ENCODE measurements at places on chromosomes 1 and 21. TPM values are rescaled to one million over a fixed set of nuclear protein-coding genes. Genes with fewer than 3 reads are reported as not detected.

E2F2 gene
- 0.14 TPM for total RNA-seq

FOXO6 gene
- total RNA-seq: 1.1 TPM

FMO3 gene
- total RNA-seq: not detected

HLX gene
- total RNA-seq: 28.2 TPM

SELP gene
- 4.6 TPM for total RNA-seq

SYNJ1 gene
- total RNA-seq: 12.0 TPM

OR2T2 gene
- total RNA-seq: not detected

SLC5A9 gene
- total RNA-seq: not detected

NUP210L gene
- total RNA-seq: under 0.01 TPM

PTCH2 gene
- total RNA-seq: 0.99 TPM

TNFRSF14 gene
- total RNA-seq: 64.5 TPM

SPRR4 gene
- not detected for total RNA-seq

PLA2G2F gene
- not detected for total RNA-seq

CD1B gene
- not detected for total RNA-seq

LCE1D gene
- not detected for total RNA-seq

DNA sequence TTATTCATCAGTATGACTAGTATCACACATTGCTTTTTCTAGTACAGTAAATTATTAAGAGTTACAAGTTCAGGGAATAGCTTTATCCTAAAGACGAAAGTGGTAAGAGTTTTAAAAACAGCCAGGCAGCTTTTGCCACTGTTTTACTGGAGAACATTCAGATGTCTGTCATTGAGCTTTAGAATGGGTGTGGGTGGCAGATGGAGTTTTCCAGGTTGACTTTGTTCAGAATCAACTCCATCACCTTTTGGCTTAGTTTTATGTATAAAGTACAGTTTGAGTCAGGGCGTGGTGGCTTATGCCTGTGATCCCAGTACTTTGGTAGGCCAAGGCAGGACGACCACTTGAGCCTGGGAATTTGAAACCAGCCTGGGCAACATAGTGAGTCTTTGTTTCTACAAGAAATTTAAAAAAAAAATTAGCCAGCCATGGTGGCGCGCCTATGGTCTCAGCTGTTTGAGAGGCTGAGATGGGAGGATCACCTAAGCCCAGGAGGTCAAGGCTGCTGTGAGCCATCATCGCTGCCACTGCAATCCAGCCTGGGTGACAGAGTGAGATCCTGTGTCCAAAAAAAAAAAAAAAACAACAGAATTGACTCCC lies 29.9 kb upstream of the PLEKHM2 start:
- H3K4me1 ChIP-seq: no peaks in the 10 kb centered on the region
- no peaks in the 10 kb centered on the region for H3K27me3 ChIP-seq
- H3K27ac ChIP-seq: no peak overlapping the region
- H3K4me3 ChIP-seq: no peak overlapping the region

DNA sequence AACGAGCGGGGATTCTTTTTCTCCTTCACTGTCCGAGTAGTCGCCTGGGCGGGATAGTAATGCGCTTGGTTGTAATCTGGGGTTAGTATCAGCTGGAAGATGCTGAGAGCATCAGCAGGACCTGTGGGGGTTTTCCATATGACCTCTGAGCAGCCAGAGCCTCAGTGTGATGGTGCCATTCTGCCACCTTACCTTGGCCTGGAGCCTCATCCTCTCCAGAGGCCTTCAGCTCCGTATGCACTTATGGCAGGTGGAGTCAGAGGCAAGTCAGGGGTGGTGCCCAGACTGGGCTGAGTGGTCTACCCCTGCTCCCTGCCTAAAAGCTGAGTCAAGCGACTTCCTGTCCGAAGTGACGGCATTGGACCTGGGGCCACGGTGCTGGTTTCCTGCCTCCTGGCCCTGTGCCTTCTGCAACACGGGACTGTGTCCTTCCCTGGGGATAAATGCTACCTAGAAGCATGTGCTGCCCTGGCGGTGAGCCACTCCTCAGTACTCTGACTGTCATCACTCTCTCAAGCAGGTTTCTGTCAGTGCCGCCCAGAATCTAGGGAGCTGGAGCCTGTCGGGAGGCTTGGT lies 24.7 kb downstream of the TENT5C start:
- H3K36me3 ChIP-seq: no peaks in the 10 kb centered on the region
- no peaks in the 10 kb centered on the region for H3K4me1 ChIP-seq
- H3K27ac ChIP-seq: no peak overlapping the region

- H3K27me3 ChIP-seq: no peaks in the 10 kb centered on the region
- no peak overlapping the region for H3K27ac ChIP-seq
- H3K4me1 ChIP-seq: no peaks in the 10 kb centered on the region
- no peak overlapping the region for H3K4me3 ChIP-seq
These were observed 37.8 kb upstream of the FMOD start for GRCh38 chr1:203388683-203389082.

DNA sequence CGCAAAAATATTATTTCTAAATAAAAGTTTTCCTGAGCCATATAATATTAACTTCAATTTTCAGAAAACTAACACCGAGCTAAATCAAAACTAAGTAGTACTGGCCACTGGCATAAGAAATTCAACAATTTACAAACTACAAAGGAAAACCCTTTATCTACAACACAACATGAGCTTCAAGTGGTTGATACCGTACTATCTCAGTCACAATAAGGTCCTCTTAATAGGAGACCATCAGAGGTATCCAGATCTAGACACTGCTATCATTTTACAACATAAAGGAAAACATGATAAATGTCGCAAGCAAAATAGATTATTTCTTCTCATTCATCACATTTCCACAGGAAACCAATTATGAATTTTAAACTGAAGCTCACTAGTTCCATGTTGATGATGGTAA lies 39.5 kb downstream of the GATAD2B start:
- H3K27ac ChIP-seq: no peak overlapping the region
- no peaks in the 10 kb centered on the region for H3K27me3 ChIP-seq
- H3K4me1 ChIP-seq: peaks cover 38% of the 10 kb centered on the region
- H3K36me3 ChIP-seq: no peaks in the 10 kb centered on the region
- H3K4me3 ChIP-seq: no peak overlapping the region

- DNase-seq: no peak
- no peaks in the 10 kb centered on the region for H3K4me1 ChIP-seq
- no peaks in the 10 kb centered on the region for H3K36me3 ChIP-seq
- H3K27ac ChIP-seq: no peak overlapping the region
These were observed 14.7 kb downstream of the C1orf116 start for GRCh38 chr1:207017615-207018559.

GRCh38 chr1:47859092-47859743 lies 138.0 kb downstream of the TRABD2B start:
- no peak for DNase-seq
- H3K4me1 ChIP-seq: no peaks in the 10 kb centered on the region
- no peaks in the 10 kb centered on the region for H3K27me3 ChIP-seq

DNA sequence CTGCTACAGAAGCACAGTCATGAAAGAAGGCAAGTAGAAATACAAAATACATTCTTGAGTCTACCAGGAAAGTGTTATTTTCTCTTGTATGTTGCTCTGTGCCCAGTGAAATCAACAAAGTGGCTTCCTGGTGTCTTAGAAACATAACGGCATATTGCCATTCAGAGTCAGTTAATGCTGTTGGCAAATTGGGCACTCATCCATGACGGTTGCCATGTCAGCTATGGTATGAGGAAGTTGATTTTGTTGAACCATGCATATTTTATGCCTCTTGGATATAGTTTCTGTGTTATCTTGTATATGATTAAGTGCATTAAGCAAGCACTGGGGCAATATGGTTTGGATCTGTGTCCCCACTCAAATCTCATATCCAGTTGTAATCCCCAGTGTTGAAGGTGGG lies 153.1 kb upstream of the CXADR start:
- no peak for DNase-seq
- no peaks in the 10 kb centered on the region for H3K36me3 ChIP-seq
- H3K4me3 ChIP-seq: no peak overlapping the region
- H3K27me3 ChIP-seq: no peaks in the 10 kb centered on the region
- no peak overlapping the region for H3K27ac ChIP-seq

- DNase-seq: peak; percentile 82
- H3K36me3 ChIP-seq: no peaks in the 10 kb centered on the region
- no peaks in the 10 kb centered on the region for H3K4me1 ChIP-seq
- no peak overlapping the region for H3K4me3 ChIP-seq
These were observed 24.1 kb downstream of the SLC26A9 start for GRCh38 chr1:205918955-205919746.

- no peak overlapping the region for H3K4me3 ChIP-seq
- DNase-seq: no peak
- H3K36me3 ChIP-seq: no peaks in the 10 kb centered on the region
- H3K27ac ChIP-seq: no peak overlapping the region
- H3K27me3 ChIP-seq: no peaks in the 10 kb centered on the region
- no peaks in the 10 kb centered on the region for H3K4me1 ChIP-seq
These were observed 40.1 kb downstream of the SLC9C2 start for GRCh38 chr1:173562813-173563212.

DNA sequence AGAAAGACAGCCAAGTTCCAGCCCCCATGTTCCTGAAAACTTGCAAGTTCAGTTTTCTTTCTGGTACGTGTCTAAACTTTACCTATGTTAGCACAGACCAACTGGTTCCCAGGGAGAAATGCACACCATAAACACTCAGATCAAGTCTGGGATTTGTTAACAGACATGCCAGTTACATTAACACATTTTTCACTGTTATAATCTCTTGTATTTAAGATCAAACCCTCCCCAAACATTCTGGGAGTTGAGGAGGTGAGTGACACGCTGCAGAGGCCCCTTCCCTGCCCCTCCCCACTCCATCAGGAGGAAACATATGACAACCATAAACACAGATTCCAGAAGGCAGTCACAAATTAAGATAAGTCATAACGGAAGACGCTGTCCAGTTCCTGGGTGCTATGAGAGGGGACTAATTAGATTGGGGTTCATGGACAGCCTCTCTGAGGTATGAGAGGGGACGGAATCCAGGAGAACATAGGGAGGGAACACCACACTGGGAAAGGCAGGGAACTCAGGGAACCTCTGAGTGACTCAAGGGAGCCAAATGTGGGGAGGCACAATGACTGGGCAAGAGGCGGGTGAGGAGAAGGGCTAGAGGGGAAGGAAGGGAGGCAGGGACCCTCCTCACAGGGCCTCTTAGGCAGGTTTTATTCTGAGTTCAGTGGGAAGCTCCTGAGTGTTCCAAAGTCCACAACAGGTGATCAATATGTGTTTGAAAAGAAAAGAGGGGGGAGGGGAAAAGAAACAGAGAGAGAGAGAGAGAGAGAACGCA lies 25.0 kb downstream of the DUSP10 start:
- H3K4me3 ChIP-seq: no peak overlapping the region
- H3K36me3 ChIP-seq: no peaks in the 10 kb centered on the region
- H3K27me3 ChIP-seq: no peaks in the 10 kb centered on the region
- no peaks in the 10 kb centered on the region for H3K4me1 ChIP-seq

DNA sequence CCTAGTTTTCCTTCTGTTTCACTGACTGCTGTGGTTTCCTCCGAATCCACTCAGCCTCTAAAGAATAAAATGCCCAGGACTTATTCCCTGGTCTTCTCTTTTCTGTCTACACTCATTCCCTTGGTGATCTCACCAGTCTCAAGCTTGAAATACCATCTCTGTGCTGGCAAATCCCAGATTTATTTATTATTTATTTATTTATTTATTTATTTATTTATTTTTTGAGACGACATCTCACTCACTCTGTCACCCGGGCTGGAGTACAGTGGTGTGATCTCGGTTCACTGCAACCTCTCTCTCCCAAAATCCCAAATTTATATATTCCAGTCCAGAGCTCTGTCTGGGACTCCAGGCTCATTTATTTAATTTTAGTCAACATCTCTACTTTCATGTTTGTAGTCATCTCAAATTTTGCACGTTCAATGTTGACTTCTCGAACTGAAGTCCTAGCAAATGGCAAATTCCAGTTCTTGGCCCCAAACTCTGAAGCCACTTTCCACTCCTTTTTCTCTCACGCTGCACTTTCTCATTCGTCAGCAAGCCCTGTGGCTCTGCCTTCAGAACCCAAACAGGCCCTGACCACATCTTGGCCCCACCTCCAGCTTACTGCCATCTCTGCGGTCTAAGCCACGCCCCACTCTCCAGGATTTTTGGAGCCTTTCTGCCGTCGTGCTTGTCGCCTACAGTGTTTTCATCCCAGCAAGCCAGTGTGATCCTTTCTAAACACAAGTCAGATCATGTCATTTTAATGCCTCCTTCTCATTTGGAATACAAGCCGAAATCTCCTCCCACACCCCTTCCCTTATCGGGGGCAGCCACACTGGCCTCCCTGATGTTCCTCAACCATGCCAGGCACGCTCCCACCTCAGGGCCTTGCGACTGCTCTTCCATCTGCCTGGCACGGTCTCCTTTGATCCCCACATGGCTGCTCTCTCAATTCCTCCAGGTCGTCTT lies 14.2 kb upstream of the TENT5B start:
- no peaks in the 10 kb centered on the region for H3K27me3 ChIP-seq
- H3K4me3 ChIP-seq: no peak overlapping the region
- H3K27ac ChIP-seq: peak overlapping the region; percentile 42
- no peak for DNase-seq
- no peaks in the 10 kb centered on the region for H3K36me3 ChIP-seq
- H3K4me1 ChIP-seq: peaks cover 24% of the 10 kb centered on the region

GRCh38 chr21:42684109-42684916 lies 30.9 kb downstream of the PDE9A start:
- H3K36me3 ChIP-seq: peaks cover 7% of the 10 kb centered on the region
- no peaks in the 10 kb centered on the region for H3K27me3 ChIP-seq
- H3K4me3 ChIP-seq: no peak overlapping the region
- peaks cover 19% of the 10 kb centered on the region for H3K4me1 ChIP-seq
- H3K27ac ChIP-seq: peak overlapping the region; percentile 57

DNA sequence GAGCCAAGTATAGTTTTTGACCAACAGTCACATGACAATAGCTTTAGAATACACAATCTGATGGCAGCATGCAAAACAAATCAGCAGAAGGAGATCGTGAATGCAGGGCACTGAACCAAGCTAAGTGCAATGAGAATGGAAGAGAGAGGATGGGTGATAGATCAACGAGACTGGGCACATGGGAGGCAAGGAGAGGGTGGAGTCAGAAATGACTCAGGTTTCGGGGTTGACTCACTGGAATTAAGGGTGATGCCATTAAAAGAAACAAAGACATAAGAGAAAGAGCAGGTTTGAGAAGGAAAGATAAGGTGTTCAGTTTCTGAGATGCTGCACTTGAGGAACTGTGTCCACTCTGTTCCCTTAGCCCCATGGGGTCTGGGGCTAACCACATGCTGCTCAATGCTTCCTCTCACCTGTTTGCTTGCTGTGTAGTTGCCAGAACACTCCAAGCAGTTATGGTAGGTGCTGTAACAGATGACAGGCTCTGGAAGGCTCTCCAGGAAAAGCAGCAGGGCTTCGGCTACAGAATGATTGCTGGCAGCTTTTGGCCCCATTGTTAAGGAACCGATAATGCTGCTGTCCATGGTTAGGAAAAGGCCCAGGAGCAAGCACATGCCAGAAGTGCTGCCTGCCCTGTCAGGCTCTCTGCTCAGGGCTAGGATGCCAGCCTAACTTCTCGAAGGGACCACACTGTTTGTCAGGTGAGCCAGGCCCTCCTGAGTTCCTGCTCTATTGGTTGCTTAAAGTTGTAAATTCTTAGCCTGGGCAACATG lies 6.1 kb upstream of the MTF1 start:
- H3K27me3 ChIP-seq: no peaks in the 10 kb centered on the region
- H3K36me3 ChIP-seq: peaks cover 6% of the 10 kb centered on the region

DNA sequence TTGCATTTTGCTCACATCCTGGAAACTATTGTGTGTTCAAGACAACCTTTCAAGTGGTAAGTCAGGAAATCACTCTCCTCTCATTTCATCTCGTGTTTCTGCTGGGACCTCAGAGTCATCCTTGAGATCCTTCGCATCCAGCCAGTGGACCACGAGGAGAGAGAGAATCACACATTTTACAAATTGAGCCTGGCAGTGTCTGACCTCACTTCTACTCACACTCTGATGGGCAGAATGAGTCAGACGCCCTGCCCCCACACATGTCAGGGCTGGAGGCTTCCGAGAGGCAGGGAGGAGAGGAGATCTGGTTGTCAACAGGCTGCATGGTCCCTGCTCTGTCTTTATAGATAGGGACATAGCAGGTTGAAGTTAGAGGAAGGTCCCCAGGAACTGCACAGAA lies 509.7 kb downstream of the AJAP1 start:
- H3K27me3 ChIP-seq: no peaks in the 10 kb centered on the region
- H3K36me3 ChIP-seq: no peaks in the 10 kb centered on the region
